ENCODE measurements at places on chromosomes 6 and 20.
A peak's percentile ranks its signal among the peaks of the same experiment; 100 is the strongest.

DNA sequence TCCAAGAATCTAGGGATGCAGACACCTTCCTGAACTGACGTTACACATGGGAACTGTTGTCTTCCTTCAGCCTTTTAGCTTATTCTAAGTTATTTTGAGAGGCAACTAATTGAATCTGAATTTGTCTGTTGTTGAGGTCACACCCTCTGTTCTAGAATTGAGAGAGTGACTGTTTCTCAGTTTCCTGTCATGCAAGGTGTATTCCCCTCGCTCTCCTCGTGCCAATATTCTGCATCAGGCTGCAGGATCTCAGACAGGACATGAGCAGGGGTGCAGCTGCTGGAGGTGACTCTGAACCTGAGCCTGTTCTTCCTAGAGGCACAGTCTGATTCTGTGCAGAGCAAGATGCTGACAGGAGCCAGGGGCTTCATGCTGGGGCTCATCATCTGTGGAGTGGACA lies 52.5 kb downstream of the HLA-DPB1 start:
- DNase-seq, result no peak

- no peak for DNase-seq
These were observed 98.3 kb upstream of the SASH1 start for GRCh38 chr6:148244217-148244935.

- peak; percentile 2 for DNase-seq
These were observed 24.9 kb downstream of the TTLL2 start for GRCh38 chr6:167349631-167350274.

GRCh38 chr6:161029195-161029809 lies 37.7 kb downstream of the MAP3K4 start:
- DNase-seq, result peak; percentile 95

- DNase-seq, result no peak
These were observed 30.4 kb downstream of the BFSP1 start for GRCh38 chr20:17500826-17501225.

- no peak for DNase-seq
These were observed 50.7 kb downstream of the SYNJ2 start for GRCh38 chr6:158032354-158032733.

DNA sequence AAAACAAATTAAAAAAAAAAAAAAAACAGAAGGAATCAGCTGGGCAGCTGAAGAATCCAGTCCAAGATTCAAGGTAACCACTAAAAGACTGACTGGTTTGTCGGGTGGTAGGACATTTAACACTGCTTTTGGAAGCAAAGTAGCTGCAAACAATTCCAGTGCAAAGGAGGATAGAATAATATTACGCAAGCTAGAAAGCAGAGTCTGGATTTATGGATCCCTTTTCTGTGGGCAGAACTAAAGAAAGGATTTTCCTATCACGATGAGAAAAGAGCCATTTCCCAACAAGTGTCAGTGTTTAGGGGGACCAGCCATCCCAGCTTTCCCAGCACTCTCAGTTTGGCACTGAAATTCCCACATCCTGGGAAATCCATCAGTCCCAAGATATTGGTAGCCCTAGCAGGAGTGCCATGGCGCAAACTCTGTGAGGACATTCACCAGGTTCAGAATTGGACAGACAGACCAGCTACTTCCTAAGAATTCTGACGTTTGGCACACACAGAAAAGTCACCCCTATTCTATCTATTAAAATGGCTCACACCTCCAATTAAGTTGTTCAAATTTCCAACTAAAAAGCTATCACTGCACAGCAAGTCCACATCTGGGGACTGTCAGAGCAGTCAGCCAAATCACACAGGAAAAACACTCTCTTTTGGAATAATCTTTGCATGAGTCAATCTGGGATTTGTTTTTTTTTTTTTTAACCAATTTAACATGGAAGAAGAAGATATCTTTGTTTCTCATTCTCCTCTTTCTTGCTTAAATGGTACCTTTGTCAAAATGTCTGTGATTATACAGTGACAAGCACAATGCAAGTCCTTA lies 356.8 kb upstream of the ARID1B start:
- DNase-seq, result peak; percentile 63

DNA sequence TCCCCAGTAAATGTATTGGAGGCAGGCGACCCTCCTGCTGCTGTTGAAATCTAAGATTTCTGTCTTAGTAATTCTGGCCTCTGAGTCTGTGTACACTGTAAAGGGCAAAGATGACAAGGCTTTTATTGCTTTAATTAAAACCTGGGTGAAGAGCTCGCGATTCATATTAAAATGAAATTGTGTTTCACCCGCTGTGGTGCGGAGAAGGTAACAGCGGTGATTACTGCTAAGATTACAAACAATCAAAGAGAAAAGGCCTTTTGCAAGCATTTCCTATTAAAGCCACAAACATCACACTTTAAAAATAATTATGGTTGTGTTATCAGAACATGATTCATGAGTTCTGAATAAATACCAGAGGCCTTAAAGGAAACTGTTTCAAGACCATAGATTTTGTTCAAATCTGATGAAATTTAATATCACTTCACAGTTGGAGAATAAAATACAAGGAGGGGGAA lies 69.3 kb downstream of the TOX2 start:
- DNase-seq, result no peak

DNA sequence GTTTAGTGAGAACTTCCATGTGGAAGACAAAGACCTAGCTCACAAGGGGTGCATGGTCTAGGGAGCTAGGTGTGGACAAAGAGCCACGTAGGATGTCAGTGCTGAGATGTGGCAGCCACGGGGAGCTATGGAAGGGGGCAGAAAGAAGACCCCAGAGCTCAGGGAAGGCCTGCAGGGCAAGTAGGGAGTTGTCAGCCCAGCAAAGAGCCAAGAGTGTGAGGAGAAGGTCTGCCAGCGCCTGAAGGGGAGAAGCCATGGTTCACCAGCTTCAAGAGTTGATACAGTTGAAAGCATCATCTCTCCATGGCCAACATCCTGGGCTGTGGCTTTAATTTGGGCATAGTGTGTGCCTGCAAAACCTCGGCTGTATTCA lies 95.6 kb downstream of the CDH26 start:
- DNase-seq, result no peak

GRCh38 chr6:110549277-110549676 lies 72.9 kb upstream of the SLC22A16 start:
- DNase-seq, result no peak

DNA sequence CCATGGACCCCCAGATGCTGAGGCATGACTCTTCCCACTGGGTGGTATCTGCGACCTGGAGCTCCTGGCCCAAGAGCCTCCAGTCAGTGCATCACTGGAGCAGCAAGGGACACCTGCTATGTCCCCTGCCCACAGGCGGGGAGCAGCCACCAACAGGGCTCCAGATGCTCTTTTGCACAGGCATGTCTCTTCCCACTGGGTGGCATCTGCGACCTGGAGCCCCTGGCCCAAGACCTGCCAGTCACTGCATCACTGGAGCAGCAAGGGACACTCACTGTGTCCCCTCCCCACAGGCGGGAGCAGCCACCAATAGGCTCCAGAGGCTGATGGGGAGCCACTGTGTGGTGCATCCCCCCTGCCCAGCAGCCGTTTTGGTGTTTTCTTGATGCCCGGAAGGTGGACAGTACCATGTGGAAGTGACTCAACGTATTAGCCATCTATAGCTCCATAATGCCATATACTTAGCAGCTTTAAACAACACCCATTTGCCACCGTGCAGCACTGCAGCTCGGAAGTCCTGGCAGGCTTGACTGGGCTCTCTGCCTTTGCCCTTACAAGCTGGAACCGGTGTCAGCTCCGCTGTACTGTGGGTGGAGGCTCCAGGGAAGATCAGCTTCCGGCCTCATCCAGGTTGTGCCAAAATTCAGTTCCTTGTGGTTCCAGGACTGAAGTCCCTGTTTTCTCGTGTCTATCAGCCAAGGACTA lies 124.9 kb upstream of the CST7 start:
- no peak for DNase-seq

DNA sequence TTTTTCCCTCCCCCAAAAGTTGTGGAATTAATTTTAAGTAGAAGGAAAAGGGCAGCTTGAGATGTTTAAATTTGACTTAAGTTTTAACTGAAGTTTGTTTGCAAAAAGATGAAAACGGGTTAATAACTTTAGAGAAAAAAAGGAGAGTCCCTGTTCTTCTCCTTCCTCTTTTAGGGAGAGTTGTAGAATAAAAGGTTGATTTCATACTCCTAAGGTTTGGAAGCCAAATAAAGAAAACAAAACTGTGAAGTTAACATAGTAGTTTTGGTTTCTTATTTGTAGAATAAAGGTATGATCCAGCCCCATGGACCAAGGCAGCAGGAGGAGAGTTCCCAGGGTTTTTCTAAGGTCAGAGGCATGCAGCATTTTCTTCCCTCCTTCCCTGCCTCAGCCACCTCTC lies 33.4 kb downstream of the FOXO3 start:
- no peak for DNase-seq

DNA sequence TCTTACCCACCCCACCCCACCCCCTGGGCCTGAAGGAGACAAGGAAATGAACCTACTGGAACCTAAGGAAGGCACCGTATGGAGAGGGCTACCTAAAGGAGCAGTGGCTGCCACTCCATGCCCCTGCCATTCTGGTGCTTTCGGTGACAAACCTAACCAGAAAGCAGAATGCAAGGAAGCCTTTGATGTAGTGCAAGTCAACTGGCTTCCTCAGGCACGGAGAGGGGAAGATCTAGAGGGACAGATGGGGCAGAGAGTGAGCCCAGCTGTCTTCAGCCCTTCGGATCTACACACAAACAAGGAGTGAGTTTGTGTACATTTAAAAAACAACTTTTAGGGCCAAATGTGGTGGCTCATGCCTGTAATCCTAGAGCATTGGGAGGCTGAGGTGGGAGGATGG lies 39.5 kb downstream of the PPP1R16B start:
- no peak for DNase-seq

DNA sequence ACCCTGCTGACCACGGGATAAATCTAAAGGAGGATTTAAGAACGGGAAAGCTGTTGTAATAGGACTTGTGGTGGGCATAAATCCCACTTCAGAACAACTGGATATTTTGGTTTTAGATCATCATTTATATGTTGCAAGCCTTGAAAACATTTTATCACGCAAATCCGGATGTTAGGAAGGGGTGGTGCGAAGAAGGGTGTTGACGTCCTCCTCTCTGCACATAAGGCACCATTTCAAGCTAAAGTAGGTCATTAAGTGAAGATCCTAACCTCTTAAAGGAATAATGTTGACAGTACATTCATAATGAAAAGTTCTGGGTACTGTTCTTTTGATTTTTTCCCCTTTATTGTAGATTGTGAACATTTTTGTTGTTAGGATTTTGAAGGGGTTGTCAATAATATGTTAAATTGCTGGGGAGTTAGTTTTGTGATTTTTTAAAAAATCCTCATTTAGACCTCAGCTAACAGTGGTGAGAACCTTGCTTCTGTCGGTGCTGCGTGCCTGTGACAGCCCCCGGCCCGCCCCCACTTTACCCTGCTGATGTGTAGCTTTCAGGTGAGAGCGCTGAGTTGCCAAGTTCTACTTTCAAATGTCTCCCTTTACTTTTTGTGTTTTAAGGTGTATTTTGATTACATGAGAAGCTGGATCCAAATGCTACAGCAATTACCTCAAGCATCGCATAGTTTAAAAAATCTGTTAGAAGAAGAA lies 88.8 kb downstream of the MAP3K4 start:
- DNase-seq, result no peak

DNA sequence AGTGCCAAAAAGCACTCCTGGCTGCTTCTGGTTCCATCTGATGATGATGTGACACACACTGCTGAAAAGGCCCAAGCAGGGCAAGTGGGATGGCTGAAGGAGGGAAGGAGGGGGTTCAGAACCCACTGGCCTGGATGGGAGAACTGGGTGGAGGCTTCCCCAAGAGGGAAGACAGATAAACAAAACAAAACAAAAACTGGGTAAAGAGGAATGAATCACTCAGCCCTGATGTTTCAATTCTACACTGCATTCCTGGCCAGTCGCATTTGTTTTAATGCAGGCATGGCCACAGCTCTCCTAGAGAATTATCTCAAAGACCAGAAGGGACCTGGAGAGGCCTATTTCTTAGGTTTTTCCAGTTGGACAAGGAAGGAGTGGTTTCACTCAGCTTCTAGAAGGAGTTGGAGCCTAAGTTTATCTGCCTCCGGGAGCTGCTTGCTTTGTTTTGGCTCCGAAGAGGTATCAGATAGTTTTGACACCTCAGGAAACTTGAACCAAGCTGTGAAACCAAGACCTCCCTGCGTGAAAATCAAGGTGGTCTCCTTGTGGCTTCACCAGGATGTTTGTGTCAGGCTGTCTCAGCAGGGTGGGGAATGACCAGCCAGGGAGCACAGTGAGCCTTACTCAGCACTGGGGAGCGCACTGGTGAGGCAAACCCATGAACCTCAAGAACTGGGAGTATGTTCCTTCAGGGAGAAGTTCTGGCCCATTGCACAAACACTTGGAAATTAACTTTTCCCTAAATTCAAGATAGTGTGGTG lies 16.1 kb downstream of the TTPAL start:
- no peak for DNase-seq

- DNase-seq, result no peak
These were observed 106.4 kb downstream of the COL9A1 start for GRCh38 chr6:70196531-70196930.

DNA sequence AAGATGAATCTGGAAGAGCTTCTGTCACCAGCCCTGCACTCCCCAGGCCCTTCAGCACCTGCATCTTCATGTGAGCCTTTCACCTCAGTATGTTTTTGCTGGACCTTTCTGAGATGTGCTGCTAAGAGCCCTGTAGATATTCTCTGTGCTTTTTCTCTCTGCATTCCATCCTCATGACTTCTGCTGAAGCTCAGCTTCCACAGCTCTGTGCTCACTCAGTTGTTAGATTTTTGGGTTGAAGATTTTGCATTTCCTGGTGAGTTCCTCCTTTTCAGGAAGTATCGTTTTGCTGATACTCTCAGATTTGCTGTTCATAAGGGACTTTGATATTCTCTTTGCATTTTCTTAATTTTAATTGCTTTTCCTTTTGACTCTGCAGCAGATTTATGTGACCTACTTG lies 18.3 kb downstream of the KIAA1586 start:
- DNase-seq, result peak; percentile 38

DNA sequence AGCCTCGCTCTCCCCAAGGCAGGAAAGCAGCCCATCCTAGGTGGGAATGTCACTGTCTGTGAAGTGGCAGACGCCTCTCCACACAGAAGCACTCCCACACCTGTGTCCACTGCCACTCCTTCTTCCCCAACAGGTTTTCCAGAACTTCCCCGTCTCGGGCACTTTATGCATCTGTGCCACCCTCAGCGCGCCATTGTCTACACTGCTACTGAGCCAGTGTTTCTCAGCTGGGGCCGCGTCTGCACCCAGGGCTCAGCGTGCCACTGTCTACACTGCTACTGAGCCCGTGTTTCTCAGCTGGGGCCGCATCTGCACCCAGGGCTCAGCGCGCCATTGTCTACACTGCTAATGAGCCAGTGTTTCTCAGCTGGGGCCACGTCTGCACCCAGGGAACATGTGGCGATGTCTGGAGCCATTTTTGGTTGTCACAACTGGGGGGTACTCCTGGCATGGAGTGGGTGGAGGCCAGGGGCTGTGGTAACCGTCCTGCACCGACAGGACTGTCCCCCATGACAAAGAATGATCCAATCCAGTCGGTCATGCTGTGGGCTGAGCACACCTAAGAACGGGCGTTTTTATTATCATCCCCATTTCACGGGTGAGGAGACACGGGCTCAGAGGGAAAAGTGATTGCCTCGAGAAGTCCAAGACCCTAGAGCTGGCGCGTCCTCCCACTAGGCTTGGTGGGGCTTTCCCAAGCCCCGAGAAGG lies 41.7 kb upstream of the ZBP1 start:
- no peak for DNase-seq

GRCh38 chr20:11958855-11959254 lies 41.2 kb downstream of the BTBD3 start:
- peak; percentile 12 for DNase-seq
